Left ventricle myocardium inferior (tissue), 1 donor: ENCODE measurements at places on chromosomes 12 and 14.

GRCh38 chr12:108622421-108622820, 11.3 kb downstream of the SELPLG start:
- no peak overlapping the region for H3K4me3 ChIP-seq
- H3K4me1 ChIP-seq, result peaks cover 20% of the 10 kb centered on the region
- H3K27me3 ChIP-seq, result no peaks in the 10 kb centered on the region
- H3K27ac ChIP-seq, result peak overlapping the region; percentile 62
- no peaks in the 10 kb centered on the region for H3K36me3 ChIP-seq

DNA sequence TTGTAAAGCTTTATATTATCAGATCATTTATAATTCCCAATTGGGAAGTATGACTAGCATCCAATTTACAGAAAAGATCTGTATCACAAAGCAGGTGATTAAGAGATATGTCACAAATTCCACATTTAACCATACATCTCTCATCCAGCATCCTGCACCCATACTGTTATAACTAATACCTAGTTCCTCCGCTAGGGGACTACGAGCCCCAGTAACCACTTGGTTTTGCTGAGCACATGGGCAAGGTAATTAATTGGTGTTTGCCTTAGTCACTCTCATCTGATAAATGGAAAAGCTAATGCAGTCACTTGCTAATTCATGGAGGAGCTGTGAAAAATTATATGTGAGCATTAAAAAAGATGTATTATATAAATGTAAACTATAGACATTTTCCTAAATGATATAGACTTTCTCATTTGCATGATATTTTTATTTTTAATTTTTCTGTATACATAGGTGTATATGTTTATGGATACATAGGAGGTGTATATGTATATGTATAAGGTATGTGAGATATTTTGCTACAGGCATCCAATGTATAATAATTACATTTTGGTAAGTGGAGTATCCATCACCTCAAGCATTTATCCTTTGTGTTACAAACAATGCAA, 1031.8 kb downstream of the GALC start:
- no peak for DNase-seq
- no peaks in the 10 kb centered on the region for H3K36me3 ChIP-seq
- no peak overlapping the region for H3K4me3 ChIP-seq
- H3K4me1 ChIP-seq, result no peaks in the 10 kb centered on the region
- H3K27ac ChIP-seq, result no peak overlapping the region

GRCh38 chr14:96091941-96092411, 52.8 kb downstream of the C14orf132 start:
- no peak overlapping the region for H3K27ac ChIP-seq
- peaks cover 20% of the 10 kb centered on the region for H3K4me1 ChIP-seq
- peaks cover 89% of the 10 kb centered on the region for H3K27me3 ChIP-seq
- no peaks in the 10 kb centered on the region for H3K36me3 ChIP-seq
- DNase-seq, result no peak
- H3K4me3 ChIP-seq, result no peak overlapping the region

GRCh38 chr12:54229624-54230212, 40.9 kb upstream of the SMUG1 start:
- peaks cover 34% of the 10 kb centered on the region for H3K4me1 ChIP-seq
- H3K4me3 ChIP-seq, result no peak overlapping the region
- no peaks in the 10 kb centered on the region for H3K27me3 ChIP-seq
- H3K27ac ChIP-seq, result peak overlapping the region; percentile 62
- DNase-seq, result no peak

DNA sequence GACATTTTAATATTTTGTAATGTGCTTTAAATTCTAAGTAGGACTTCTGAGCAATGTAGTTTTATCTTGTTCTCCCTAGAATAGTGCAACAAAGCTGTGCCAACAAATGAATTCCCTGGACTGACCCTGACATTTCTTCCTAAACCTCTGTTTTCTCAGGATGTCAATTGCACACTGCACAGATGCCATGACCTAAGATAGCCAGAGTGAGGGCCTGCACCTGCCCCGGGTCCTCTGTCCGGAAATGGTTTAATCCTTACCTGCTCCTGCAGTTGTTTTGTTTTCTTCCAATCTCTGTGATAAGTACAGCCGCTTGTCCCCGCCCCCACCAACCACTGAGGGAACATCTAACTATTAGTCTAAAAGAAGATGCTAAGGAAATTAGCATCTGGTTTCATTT, 831.5 kb downstream of the GALC start:
- DNase-seq, result no peak
- no peaks in the 10 kb centered on the region for H3K27me3 ChIP-seq
- H3K27ac ChIP-seq, result no peak overlapping the region
- H3K36me3 ChIP-seq, result no peaks in the 10 kb centered on the region
- H3K4me3 ChIP-seq, result no peak overlapping the region

DNA sequence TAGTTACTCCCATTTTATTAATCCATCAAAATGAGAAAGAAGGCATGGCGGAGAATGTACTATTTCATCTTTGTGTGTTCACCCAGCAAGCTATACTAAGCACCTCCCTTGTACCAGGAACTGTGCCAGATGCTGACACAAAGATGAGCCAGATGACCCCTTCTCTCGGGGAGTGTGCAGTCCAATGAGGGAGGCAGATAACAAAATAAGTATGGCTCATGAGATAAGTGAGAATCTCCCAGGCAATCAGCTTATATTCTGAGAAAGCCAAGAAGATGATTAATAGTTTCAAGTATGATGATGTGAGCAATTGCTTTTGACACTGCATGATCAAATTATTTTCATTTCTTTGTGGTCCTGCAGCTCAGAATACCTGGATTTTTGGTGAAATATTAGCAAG, 1.3 kb upstream of the TMEM233 start:
- H3K4me1 ChIP-seq, result peaks cover 38% of the 10 kb centered on the region
- no peak overlapping the region for H3K4me3 ChIP-seq
- no peak for DNase-seq
- H3K27ac ChIP-seq, result no peak overlapping the region

DNA sequence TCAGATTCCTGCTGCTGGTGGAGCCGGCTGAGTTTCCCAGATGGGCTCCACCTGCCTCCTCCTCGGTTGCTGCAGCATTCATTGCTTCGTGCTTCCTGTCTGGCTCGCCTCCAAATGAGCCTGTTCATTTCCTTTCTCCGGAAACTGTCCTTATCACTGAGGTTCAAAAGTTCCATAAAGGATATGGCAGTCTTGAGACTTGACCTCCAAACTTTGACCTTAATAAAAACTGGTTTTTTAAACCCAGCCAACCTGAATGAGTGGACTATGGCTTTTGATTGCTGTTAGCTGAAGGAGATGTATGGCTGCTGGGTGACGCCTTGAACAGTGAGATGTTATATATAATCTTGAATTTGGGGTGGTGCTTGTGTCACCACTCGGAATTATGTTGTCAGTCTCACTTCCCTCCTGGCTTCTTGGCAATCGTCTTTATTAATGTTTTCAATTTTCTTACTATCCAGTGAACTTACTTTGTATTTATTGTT, 62.7 kb downstream of the RASSF3 start:
- no peaks in the 10 kb centered on the region for H3K36me3 ChIP-seq
- no peaks in the 10 kb centered on the region for H3K27me3 ChIP-seq
- H3K4me3 ChIP-seq, result no peak overlapping the region
- peak overlapping the region; percentile 74 for H3K27ac ChIP-seq
- peaks cover 100% of the 10 kb centered on the region for H3K4me1 ChIP-seq

GRCh38 chr12:94272280-94272679, 123.9 kb downstream of the PLXNC1 start:
- DNase-seq, result no peak
- no peak overlapping the region for H3K4me3 ChIP-seq
- H3K36me3 ChIP-seq, result no peaks in the 10 kb centered on the region
- no peaks in the 10 kb centered on the region for H3K27me3 ChIP-seq
- no peak overlapping the region for H3K27ac ChIP-seq

DNA sequence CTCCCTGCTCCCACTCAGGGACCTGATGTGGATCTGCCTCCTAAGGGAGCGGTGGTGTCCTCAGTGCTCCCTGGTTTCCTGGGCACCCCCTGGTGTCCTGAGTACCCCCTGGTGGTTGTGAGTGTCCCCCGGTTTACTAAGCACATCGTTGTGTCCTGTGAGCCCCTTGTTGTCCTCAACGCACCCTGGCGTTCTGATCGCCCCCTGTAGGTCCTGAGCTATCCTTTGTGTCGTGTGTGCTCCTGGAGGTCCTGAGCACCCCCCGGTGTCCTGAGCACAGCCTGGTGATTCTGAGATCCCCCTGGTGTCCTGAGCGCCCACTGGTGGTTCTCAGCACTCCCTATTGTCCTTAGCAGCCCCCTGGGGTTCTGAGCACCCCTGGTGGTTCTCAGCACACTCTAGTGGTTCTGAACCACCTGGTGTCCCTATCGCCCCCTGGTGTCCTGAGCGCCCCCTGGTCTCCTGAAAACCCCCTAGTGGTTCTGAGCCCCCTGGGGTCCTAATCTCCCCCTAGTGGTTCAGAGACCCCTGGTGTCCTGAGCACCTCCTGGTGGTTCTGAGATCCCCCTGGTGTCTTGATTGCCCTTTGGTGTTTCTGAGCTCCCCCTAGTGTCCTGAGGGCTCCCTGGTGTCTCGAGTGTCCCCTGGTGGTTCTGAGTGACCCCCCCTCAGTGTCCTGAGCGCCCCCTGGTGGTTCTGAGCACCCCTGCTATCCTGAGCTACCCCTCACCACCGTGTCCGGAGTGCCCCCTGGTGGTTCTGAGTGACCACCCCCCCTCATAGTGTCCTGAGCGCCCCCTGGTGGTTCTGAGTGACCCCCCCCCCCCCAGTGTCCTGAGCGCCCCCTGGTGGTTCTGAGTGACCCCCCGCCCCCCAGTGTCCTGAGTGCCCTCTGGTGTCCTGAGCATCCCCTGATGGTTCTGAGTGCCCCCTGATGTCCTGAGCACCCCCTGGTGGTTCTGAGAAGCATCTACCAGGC, 615.1 kb downstream of the TMEM121 start:
- no peak overlapping the region for H3K27ac ChIP-seq
- no peak overlapping the region for H3K4me3 ChIP-seq
- H3K4me1 ChIP-seq, result no peaks in the 10 kb centered on the region
- H3K27me3 ChIP-seq, result peaks cover 34% of the 10 kb centered on the region
- H3K36me3 ChIP-seq, result no peaks in the 10 kb centered on the region
- no peak for DNase-seq

- H3K4me1 ChIP-seq, result peaks cover 99% of the 10 kb centered on the region
- H3K27ac ChIP-seq, result peak overlapping the region; percentile 100
- no peaks in the 10 kb centered on the region for H3K27me3 ChIP-seq
- no peak for DNase-seq
- peaks cover 91% of the 10 kb centered on the region for H3K36me3 ChIP-seq
These were observed 9.7 kb downstream of the TNS2 start for GRCh38 chr12:53059434-53060063.

- no peaks in the 10 kb centered on the region for H3K4me1 ChIP-seq
- H3K4me3 ChIP-seq, result no peak overlapping the region
- H3K27ac ChIP-seq, result no peak overlapping the region
These were observed 51.2 kb downstream of the FIGNL2 start for GRCh38 chr12:51797301-51797700.

- no peaks in the 10 kb centered on the region for H3K27me3 ChIP-seq
- H3K27ac ChIP-seq, result peak overlapping the region; percentile 91
- H3K36me3 ChIP-seq, result no peaks in the 10 kb centered on the region
- peak overlapping the region; percentile 9 for H3K4me3 ChIP-seq
- peak; percentile 75 for DNase-seq
These were observed 53.3 kb downstream of the PITPNM2 start for GRCh38 chr12:123097561-123098084.
